Stimulated activated naive B cell treated with anti-CD40 and anti-IgM and Interleukin-4, amounts not matched to agents 10 μg/mL and 1 μg/mL and 100 μg/mL, for 72 hours (primary cell): ENCODE measurements at places on chromosomes 6 and 20.

DNA sequence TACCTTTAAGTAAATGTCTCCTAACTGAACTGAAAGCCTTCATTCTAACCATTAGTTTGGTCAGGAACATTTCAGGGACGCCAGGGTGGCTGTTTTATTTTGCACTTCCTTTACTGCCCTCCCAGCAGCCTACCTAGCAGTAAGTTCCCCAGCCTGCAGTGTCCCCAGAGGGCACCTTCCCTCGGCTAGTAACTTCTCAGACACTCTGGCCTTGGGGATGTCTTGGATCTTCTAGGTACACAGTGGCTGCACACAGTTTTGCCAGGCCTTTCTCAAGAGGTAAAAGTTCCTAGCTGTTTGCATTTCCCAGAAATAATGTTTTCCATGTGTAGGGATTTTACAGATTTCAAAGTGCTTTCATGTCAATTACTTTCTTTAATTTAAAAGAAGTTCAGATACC, 378 bp upstream of the LAMA2 start:
- DNase-seq: no peak

GRCh38 chr6:99711925-99712324, 105.3 kb downstream of the PRDM13 start:
- no peak for DNase-seq

GRCh38 chr6:122381494-122382265, 17.8 kb upstream of the HSF2 start:
- DNase-seq: peak; percentile 26

DNA sequence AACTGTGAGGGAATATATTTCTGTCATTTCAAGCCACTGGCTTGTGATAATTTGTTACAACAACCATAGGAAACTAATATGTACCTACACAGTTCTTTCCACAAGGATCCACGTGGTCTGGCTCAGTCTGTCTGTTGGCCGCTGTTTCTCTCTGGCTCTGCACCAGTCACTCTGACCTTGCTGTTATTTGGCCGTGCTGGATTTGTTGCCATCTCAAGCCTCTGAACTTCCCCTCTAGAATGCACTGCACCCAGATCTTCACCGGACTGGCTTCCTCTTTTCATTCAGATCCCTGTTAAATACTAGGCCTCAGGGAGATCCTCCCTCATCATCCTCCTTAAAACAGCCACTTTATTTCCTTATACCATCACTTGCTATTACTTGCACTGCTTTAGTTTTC, 446.8 kb downstream of the TFAP2B start:
- no peak for DNase-seq

DNA sequence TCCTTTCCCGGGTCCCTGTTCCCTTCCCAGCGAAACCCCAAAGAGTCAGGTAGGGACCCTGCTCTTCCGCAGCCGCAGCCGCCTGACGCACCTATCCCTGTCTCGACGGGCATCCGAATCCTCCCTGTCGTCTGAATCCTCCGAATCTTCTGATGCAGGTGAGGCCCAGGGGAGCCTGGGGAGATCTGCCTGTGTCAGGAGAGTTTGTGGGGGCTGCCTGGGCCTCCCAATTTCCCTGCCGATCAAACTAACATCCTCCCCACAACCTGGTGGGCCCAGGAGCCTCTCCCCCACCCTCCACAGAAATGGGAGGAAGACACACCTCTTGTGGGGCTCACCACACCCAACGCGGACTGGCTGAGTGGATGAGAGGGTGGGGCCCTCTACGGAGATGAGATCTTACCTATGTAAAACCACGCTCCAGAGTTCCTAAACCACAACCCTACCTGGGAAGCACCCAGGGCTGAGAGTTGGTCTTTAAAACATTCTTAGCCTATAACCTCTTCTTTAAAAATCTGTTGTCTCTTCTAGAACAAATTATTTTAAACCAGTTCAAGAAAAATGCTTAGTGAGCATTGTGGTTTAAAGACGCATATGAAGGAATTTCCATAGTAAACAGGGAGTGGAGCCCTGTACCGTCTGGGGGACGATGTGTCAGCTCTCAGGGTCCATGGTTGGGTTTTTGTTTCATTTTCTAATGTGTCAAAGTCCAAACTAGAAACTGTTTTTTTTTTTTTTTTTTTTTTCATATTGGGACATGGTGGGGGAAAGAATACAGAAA, 1.7 kb downstream of the CDC25B start:
- DNase-seq: no peak
